WERI-Rb-1 (cell line): ENCODE measurements at places on chromosomes 6 and 20.

DNA sequence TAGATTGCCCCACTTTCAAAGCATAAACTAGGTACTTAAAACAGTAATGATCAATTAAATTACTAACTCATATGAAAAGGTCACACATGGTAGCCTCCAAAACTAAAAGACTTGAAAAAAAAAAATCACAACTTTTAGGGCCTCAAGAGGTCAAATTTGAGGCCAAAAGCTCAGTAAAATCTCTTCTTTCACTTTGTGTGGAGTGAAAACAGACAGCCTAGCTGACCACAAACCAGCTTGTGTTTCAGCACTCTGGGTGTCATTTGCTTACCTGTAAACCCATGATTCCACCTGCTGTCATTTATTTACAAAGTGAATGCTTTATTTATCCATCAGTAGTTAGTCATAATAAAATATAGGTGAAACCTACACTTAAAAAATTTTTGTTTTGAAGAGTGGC, 34.0 kb downstream of the GNAS start:
- no peak for DNase-seq

GRCh38 chr20:50126662-50127061, 13.7 kb upstream of the UBE2V1 start:
- peak; percentile 27 for DNase-seq

GRCh38 chr6:16355699-16356446, 117.5 kb downstream of the GMPR start:
- peak; percentile 28 for DNase-seq

DNA sequence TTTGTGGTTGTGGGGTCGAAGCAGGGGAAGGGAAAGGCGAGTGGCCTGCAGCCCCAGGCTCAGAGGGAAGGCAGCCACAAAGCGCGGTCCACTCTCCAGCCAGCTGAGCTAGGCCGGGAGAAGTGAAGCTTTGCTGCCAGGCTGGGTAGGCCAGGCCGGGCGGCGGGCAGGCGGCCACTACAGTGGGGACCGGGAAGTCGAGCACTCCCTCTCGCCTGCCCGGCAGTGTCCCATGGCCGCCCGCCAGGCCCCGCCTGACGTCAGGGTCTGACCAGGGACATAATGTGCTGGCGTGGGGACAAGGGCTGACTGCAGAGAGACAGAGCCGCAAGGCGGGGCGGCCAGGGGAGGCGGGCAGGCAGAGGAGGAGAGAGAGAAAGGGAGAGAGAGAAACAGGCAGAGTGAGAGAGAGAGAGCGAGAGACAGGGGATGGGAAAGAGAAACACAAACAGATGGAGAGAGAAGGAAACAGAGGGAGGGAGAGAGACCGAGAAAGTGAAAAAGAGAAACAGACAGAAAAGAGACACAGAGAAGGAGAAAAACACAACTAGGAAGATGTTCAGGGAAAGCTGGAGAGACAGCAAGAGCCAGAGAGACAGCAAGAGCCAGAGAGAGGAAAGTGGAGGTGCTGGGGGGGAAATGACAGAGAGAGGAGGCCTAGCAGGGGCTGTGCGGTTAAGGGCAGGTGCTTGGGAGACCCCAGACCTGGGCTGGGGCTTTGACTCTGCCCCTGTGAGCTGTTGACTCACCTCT, 94.5 kb upstream of the PTPN1 start:
- no peak for DNase-seq

- DNase-seq: no peak
Observed at GRCh38 chr6:112030206-112030960, 23.5 kb upstream of the CCN6 start.

DNA sequence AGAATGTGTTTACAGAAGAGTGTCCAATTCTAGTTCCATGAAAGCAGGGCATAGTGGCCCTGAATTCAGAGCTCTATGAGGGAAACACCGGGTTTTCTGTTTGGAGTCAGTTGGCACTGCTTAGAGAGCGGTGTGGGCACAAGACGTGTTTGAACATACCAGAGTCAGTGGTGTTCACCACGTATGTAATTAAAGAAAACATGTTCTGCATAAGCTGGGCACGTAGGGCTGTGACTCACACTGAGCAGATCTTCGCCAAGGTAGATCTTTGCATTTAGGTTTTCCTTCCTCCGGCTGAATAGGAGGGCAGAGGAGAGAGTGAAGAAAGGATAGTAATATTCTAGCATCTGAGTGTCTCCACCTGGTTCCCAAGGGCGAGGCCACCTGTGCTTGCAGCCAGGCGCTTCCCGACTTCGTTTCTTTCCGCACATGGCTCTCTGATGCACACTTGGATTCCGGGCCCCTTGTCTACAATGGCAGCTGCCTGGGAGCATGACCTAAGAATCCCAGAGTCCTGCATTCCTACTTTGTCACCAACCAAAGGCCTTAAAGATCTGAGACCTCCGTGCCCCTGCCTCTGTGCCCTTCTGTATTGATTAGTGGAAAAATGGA, 136.2 kb downstream of the ERMARD start:
- no peak for DNase-seq

- no peak for DNase-seq
Observed at GRCh38 chr20:39066471-39067242, 104.5 kb downstream of the DHX35 start.

GRCh38 chr6:7886132-7886531, 24.5 kb downstream of the TXNDC5 start:
- no peak for DNase-seq

GRCh38 chr6:144248476-144249301, 36.4 kb upstream of the UTRN start:
- DNase-seq: no peak

- DNase-seq: no peak
Observed at GRCh38 chr20:56572172-56572571, 39.1 kb downstream of the FAM209B start.

- no peak for DNase-seq
Observed at GRCh38 chr6:87879132-87879861, 168.3 kb upstream of the SPACA1 start.

- DNase-seq: no peak
Observed at GRCh38 chr6:73706971-73707370, 11.0 kb downstream of the CD109 start.

- DNase-seq: no peak
Observed at GRCh38 chr6:25042036-25042521, 106.3 kb upstream of the RIPOR2 start.

DNA sequence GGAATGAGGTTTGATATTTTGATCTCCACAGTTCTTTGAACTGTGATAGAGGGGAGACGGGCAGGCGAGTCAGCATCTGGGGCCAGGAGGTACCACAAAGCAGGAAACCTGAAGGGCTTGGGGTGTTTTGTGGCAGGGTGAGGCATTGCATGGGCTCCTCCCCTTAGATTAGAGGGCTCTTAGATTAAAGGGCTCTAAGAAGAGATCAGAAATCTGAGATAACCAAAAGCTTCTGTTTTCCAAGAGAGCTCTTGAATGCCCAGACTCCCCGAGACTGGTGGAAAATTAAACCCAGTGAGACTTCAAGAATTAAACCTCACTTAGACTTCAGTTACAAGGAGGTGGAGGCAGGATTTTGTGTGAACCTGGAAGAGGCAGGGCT, 2.4 kb upstream of the GPX5 start:
- peak; percentile 79 for DNase-seq

DNA sequence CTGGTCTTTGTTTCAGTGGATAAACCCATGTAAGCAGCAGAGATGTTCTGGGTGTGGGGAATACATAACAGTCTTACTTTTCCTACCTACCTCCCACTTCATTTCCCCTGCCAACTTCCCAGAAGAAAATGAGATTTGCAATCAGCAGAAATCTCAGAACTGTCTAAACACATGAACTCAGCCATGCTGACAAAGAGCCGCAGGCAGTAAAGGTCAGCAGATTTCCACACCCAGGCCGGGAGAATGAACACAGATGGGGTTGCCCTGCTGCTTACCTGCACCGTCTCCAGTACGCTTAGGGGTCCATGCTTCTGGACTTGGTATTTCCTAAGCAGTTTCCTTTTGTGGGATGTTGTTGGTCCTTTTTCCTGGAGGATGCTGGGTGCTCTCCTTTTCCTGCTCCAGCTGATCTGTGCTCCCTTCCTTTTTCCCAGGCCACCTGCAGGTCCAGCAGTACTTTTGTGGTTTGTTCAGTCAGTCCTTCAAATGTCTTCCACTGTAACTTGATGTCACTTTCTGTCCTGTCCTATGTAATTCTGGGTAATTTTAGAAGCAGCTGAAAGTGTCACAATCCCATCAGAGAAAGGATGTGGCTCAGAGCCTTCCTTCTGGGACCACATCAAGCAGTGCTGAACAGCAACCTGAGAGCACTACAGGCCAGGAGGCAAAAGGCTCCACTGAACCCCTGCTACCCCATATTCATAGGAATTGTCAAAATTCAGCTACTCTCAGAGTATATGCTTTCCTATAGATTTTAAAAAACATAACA, 129.0 kb downstream of the CEP57L1 start:
- DNase-seq: no peak

DNA sequence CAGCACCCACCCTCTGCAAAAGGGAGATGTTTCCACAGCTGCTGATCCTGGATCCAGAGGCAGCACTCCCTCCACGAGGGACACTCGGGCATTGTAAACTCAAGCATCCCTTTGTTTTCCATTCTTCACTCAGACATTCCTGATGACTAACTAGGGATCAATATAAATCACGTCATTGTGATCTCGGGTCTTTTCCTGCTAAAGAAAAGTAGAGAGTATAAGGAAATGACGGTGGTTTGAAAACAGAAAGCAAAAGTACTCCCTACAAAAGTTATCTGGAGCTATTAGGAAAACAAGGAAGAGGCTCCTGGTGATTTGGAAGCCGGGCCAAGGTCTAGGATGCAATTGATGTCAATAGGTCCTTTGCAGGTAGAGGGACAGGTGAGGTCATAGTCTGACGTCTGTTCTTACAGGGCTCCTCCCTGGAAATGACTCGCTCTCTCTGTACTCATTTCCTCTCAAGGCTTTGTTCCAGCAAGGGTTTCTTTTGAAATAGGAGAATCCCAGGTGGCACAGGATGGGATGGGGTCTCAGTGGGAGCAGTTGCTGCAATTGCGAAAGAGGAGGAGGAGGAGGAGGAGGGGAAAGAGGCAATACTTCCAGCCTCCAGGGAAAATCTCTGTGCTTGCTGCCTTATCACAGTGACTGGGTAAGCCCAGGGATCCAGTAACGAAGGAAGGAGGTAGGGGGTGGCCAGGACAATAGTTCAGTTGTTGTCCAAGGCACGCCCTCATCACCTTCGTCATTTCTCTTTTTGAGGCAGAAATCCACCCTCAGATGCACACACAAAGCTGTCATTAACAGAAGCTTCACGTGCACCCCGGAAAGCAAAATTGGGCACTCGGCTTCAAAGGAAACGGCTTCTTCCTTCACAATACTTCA, 222.8 kb downstream of the LY86 start:
- no peak for DNase-seq

GRCh38 chr6:138119976-138120375, 12.8 kb upstream of the PERP start:
- DNase-seq: no peak

- DNase-seq: peak; percentile 83
Observed at GRCh38 chr6:122789182-122790027, at the start of gene SMPDL3A. SMPDL3A (plus strand) TSS chr6:122789258; CDS start chr6:122789347, 89 bp downstream.

DNA sequence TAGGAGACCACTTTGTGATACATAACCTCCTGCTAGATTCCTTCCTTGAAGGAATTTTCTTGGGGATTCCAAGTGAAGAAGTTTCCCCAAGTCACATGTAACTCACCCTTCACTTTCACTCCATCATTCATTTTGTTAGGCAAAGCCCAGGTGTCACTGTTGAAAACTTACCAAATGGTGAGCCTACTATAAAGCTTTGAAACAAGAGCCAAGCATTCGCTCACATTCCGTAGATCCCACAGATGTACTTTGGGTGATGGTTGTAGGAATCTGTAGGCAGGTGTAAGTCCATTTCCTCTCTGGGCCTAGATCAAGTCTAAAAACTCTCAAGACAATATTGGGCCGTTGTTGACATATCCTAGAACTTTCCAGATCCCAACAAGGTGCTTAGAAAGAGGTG, 74.1 kb downstream of the PRDM1 start:
- no peak for DNase-seq

DNA sequence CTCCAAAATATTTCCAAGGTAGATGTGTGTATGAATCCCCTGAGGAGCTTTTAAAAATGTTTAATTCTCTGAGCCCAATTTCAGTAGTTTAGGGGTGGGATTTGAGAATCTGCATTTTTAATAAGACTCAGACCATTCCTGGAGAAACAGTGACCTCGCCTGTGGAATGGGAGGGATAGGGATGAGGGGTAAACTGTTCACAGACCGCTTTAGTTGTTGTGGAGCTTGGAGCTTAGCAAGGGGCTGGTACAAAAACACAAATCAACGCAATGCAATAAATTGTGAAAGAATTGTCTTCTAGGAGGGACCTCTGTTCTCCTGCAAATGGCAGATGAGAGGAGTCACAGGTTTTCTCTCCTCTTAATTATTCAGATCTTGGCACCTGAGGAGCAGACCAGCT, 239.3 kb upstream of the SULF2 start:
- no peak for DNase-seq

DNA sequence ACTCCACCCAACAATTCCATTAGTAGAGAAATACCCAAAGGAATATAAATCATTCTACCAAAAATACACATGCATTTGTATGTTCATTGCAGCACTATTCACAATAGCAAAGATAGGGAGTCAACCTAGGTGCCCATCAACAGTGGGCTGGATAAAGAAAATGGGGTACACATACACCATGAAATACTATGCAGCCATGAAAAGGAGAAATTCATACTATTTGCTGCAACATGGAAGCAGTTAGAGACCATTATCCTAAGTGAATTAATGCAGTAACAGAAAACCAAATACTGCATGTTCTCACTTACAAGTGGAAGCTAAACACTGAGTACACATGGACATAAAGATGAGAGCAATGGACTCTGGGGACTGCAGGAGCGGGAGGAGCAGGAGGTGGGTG, 72.4 kb upstream of the MBOAT1 start:
- no peak for DNase-seq

DNA sequence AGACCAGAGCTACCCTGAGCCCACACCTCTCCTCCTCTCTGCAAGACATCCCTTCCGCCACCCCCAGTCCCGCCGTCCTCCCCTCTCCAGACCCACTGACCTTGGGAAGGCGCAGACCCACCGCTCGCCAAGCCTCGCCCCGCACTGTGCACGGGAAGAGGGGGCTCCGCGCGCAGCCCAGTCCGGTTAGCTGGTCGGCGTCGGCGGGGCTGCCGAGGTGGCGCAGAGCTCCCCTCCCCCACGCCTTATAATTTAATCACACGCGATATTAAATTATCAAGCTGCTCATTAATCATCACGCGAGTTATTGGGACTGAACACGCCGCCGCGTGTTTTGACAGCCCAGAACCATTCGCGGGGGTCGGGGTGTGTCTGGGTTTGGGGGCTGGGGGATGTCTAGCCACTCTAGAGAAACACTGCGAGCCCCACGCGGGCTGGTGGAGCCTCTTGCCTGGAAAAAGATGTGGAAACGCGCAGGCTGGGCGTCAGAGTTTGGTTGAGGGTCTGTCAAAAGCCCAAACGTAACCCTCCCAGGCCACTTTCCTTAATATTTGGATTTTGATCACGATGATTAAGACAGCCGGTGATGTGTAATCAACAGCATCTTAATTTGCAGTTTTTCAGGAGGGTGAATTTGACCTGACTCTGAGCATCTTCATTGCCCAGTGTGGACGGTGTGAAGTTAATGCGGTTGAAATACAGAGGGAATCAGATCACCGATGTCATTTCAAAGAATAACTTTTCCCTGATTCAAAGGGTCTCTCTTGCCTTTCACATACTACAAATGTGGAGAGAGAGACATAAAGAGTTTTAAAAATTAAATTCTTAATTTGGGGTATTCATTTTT, at the start of gene LINC00237:
TSS of gene LINC00237 (minus strand) at position 188 of the 847 bp plus-strand sequence.
- DNase-seq: no peak

GRCh38 chr20:25160467-25160866, 35.0 kb upstream of the ENTPD6 start:
- no peak for DNase-seq
